Metanephros (tissue), 2 donors: ENCODE measurements at places on chromosomes 2 and 18. TPM values are rescaled to one million over a fixed set of nuclear protein-coding genes. Genes with fewer than 3 reads are reported as not detected.

Gene ANXA4
- 65.8 TPM for total RNA-seq

Gene NT5DC4
- not detected for total RNA-seq

Gene C2orf66
- not detected for total RNA-seq

Gene VSNL1
- total RNA-seq = 3.3 TPM
